Activated CD4-positive, alpha-beta T cell treated with anti-CD3 and anti-CD28 coated beads, Interleukin-2, amount 50 U/mL, for 1 hour (primary cell): ENCODE measurements at places on chromosomes 13 and 19.

DNA sequence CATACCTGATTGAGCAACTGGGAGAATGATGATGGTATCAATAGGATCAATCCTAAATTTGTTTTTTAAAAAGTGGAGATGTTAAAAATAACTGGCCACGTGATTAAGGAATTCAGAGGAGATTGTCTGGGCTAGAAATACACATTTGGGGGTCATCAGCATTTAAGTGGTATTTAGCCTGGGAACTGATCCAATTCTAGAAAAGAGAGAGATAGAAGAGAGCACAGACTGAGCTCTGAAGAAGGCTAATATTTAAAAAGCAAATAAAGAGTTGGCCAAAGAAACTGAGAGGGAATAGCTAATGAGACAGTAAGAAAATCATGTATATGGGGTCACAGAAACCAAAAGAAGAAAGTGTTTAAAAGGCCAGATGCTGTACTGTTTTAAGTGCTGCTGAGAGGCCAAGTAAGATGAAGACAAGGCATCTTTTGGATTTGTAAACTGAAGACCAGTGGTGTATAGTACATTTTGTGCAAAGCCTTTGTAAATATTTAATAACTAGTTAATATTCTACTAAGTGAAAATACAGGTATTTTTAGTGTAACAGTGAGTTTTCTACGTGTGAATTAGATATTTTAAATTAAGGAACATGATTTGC lies 40.2 kb downstream of the UBL3 start:
- DNase-seq: no peak

DNA sequence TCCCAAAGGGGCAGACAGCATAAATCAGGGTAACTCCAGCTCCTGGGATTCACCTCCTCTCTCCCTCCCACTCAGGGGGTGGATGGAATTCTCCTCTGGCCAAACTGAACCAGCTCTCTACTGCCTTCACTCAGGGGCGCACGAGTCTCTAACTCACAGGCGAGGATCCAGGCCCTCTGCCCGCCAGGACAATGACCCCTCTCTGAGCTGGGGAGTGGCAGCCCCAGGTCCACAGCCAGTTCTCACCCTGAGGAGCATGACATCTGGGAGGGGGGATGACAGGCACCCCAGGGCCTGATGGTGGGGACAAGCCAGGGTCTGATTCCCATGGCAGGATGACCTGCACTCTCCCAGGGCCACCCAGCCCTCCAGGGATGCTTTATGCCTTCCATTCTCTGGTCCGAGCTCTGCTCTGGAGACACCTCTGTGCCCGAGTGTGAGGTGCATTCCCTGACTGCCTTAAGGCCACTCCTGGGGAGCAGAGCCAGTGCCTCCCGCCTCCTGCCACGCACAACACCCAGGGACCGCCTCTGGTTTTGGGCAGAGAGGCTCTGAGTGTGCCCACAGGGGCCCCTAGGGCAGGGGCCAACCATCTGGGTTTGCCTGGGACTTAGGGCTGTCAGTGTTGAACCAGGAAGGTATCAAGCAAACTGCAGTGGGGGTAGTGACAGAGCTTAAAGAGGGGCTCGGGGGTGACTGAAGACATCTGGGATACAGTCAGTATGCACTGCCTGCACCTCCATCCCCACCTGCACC lies 66.2 kb downstream of the GNG7 start:
- no peak for DNase-seq

GRCh38 chr13:80611310-80611709 lies 270.4 kb upstream of the SPRY2 start:
- DNase-seq: no peak

- no peak for DNase-seq
These were observed 1.9 kb downstream of the ICAM5 start for GRCh38 chr19:10291554-10292205.
